ENCODE measurements at places on chromosomes 6 and 20.

DNA sequence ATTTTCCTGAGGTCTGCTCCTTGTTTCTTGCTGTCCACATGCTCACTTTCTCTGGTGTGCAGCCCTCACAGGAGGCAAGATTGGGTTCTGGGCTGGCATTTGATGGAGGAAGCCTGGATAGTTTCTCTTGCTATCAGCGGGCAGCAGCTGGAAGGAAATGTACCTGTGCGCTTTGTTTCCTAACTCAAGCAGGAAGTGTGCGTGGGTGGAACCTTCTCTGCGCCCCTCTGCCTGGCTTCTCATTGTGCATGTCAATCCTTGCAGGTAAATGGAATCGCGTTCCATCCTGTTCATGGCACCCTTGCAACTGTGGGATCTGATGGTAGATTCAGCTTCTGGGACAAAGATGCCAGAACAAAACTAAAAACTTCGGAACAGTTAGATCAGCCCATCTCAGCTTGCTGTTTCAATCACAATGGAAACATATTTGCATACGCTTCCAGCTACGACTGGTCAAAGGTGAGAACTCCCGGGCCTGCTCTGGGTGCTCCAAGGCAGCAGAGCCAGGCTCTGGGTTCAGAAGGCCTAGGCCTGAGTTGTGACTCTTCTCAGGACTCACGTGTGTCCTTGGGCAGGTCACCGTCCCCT lies 16.8 kb upstream of the RBM38 start:
- no peak for DNase-seq

DNA sequence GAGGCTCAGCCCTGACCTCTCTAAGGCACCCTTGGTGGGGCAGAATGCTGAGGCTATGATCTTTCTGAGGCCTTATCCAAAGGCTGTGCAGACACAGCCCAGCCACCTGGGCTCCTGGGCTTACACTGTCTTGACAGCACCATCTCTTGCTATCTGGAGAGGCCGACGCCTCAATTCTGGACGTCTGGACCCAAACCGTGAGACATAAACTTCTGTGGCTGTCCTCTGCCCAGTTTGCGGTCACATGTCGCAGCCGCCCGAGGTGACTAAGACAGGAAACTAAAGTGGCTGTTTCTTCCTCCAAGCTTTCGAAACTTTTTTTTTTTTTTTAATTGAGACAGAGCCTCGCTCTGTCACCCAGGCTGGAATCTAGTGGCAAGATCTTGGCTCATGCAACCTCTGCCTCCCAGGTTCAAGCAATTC lies 49.3 kb downstream of the PRR18 start:
- DNase-seq = no peak

DNA sequence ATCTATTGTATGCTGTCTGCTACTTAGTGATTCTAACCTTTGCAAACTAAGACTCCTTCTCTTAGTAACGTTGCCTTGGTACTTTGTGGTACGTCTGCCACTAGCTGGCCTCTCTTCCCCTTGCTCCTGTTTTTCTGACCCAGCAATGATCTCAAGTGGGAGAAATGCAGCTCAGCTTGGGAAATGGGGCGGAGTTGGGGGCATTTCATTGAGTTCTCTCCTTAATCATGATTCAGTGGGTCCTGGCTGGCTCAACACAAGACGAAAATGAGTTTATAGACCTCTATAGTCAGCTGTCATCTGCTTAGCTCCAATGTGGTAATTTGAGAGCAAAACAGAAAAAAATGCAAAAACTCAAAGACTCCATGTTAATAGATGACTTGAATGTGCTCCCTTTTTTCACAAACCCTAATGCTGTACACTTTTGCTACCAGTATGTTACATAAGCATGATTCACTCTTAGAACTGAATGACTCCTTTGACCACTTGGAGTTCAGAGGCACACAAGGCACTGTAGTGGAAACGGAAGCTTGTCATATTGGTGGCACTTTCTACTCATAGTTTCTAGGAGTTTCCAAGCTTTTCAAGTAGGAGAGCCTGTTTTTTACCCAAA lies 55.3 kb upstream of the SOX4 start:
- DNase-seq = no peak

DNA sequence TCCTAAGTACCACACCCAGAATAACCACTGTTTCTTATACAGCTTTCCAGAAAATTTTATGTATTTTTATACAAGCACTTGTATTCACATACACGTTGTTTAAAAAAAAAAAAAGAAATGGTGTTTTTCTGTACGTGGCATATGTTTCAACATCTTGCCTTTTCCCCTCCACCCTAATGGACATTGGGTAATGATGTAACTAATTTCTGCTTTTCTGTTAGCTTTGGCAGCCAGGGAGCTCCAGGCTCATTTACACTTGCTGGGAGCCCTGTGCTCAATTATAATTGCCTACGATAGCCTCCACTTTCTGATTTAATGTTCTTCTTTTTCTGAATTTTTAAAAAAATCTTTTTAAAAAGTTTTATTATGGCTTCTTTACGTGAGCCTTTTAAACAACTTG lies 352.4 kb downstream of the UTRN start:
- DNase-seq = no peak

- no peak for DNase-seq
Measured at GRCh38 chr20:51628533-51629398, 86.2 kb upstream of the NFATC2 start.
